Activated CD8-positive, alpha-beta memory T cell treated with anti-CD3 and anti-CD28 coated beads for 24 hours (primary cell): ENCODE measurements at places on chromosomes 6 and 20.
A peak's percentile ranks its signal among the peaks of the same experiment; 100 is the strongest.

DNA sequence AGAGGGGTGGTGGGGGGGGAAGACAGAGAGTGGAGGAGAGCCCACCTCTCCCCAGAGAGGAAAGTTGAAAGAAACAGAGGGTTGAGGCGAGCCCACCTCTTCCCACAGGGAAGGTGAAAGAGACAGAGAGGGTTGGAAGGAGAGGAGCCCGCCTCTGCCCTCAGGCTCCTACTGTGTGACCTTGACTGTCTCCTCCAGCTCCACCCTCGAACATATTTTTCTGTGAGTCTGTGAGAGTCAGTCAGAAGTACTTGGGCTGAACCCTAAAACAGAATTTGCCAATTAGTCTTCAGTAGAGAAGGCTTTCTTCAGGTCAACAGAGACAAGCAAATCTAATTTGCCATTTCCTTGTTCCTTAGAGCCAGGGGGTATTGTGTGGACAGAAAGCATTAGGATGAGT is 153.7 kb upstream of the SNX9 start:
- no peak for DNase-seq

GRCh38 chr20:56974499-56975250 is 291.8 kb downstream of the BMP7 start:
- DNase-seq = no peak

DNA sequence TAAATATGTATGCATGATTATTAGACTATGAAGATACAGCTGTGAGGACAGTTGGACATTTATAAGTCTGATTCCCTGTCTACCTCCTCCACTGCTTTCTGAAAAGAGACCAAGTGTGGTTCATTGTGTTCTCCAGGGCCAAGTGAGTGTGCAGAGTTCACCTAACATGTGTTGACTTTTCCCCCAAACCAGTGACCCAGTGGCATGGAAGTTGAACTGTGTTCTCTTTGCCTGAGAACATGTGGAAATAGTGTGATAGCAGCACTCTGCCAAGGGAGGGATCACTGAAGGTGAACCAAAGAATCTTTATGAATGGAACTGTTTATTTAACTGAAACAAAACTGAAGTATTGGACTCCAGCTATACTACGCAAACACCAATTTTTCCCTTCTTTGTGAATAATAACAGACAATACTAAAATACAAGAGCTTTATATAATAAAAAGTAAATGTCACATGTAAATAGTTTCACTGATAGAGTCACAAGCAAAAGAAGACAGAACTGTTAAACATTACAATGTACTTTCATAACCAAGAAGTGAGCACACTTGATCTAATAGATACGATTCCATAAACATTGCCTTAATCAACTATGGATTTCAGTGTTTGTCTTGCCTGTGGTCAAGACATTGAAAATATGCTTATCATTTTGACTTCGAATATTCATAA is 200.3 kb upstream of the FUT9 start:
- DNase-seq = no peak

GRCh38 chr6:20126102-20126752 is 86.0 kb downstream of the MBOAT1 start:
- no peak for DNase-seq

DNA sequence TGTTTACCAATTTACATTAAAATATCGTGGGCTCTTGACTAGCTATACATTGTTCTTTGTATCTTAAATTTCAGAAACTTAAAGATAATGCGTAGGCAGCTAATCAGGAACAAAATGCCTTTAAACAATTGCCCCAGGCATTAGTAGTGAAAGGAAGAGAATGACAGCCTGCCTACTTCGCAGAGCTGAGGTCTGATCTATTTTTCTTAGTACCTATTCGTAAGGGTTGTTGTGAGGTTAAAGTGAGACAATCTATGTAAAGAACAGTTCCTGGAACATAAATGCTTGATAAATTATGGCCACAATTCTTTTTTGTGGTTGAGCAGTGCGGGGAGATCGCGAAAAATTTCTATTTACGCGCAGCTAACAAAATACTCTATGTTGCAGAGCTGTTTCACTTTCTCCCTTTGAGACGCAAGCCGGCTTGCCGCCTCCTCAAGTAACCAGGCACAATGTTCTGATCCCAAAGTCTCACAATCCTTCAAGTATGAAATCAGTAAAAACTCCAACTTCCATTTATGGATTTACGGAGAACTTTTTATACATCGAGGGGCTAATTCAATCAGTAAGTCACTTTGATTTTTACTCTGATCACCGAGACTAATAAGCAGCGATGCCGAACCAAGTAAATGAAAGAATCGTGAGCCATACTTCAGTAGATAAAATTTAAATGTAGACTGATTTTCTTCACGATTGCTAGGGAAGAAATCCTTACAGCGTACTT is 878 bp upstream of the PNRC1 start:
- peak; percentile 73 for DNase-seq

GRCh38 chr20:51318058-51318949 is 224.2 kb downstream of the NFATC2 start:
- peak; percentile 82 for DNase-seq

DNA sequence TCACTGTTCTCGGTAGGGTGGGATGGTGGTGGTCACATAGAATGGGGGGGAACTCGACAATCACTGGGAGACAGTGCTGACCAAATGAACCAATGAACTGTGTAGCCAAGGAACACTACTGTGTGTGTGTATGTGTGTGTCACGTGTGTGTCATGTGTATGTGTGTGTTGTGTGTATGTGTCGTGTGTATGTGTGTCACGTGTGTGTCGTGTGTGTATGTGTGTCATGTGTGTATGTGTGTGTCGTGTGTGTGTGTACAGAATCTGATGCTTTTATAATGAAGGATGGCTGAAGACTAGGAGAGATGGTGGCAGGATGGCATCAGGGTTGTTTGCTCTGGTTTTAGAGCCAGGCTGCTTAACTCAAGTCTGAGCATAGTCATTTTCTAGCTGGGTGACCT is 99.1 kb upstream of the DUSP22 start:
- DNase-seq = no peak

DNA sequence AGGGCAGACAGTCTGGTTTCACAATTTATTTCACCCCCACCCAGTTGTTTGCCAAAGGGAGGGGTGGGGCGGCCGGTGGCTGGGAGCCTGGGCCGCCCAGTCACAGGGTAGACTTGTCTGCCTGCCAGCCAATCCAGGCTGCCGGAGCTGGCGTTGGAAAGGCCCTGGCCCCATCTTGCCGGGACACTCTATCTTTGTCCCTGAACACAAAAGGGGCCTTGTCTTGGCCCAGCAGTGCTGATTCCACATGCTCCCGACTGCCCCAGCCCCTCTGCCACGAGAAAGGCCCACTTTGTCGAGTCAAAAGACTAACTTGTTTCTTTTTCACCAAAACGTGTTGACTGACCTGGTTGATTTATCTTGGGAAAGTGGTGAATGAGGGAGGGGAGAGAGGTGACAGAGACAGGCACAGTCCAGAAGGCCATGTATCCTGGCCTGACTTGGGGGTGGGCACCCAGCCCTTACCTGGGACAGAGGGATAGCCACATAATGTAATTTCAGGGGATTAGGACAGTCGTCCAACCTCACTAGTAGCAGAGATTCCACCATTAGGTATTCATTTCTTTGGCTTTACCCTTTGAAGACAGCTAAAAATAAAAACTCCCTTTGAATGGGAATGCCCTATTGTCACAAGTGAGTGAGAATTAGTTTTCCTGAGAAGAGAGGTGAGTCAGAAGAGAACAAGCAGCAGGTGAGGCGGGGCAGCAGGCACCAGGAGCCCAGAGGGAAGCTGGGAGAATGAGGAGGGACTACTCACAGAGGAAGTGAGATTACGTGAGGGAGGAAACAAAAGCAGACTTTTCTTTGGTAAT is 67.0 kb upstream of the SIRPA start:
- DNase-seq = no peak
